ENCODE measurements at places on chromosomes 12 and 14.
A peak's percentile ranks its signal among the peaks of the same experiment; 100 is the strongest.

GRCh38 chr12:132277374-132277941 lies 51.9 kb downstream of the GALNT9 start:
- DNase-seq: peak; percentile 6

GRCh38 chr12:7144414-7145120 lies 14.4 kb downstream of the CLSTN3 start:
- DNase-seq: peak; percentile 83

- peak; percentile 84 for DNase-seq
These were observed 96.1 kb downstream of the PPHLN1 start for GRCh38 chr12:42421844-42422779.

GRCh38 chr12:77795699-77796098 lies 35.0 kb upstream of the NAV3 start:
- peak; percentile 29 for DNase-seq

DNA sequence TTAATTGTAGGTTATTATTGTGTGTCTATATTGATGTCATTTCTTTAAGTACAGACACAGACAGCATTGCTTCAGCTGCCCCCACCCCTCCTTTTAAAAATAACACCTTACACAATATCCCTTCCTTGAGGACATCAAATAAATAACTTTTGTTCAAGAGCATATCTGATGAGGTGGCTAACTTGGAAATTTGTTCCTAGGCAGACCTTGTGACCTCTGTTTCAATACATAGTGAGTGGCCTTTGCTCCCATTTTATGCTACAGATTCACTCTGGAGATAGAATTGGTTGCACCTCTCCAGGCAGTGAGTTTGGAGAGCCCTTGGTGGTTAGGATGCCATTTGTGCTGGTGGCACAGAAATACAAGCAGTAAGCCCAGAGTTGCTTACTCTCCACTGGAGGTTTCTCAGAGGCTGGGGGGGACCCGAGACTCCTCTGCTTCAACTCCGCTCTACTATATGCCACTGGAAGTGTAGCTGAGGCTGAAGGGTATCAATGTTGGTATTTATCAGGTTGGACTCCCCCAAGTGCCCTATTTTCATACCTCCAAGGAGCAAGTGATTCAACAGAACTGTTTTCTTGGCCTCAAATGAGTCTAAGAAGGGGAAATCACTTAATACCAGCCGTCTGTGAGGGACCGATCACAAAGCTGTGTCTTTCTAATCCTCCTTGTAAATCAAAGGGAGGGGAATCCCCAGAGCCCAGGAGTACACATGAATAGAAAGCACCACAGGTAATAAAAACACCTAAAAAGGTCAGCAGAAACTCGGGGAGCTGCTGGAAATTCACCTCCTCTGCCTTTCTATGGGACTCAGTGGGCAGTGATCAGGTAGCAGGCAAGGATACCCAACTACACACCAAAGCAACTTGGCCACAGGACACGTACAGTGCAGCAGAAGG lies 463.1 kb downstream of the RAD51B start:
- DNase-seq: no peak

DNA sequence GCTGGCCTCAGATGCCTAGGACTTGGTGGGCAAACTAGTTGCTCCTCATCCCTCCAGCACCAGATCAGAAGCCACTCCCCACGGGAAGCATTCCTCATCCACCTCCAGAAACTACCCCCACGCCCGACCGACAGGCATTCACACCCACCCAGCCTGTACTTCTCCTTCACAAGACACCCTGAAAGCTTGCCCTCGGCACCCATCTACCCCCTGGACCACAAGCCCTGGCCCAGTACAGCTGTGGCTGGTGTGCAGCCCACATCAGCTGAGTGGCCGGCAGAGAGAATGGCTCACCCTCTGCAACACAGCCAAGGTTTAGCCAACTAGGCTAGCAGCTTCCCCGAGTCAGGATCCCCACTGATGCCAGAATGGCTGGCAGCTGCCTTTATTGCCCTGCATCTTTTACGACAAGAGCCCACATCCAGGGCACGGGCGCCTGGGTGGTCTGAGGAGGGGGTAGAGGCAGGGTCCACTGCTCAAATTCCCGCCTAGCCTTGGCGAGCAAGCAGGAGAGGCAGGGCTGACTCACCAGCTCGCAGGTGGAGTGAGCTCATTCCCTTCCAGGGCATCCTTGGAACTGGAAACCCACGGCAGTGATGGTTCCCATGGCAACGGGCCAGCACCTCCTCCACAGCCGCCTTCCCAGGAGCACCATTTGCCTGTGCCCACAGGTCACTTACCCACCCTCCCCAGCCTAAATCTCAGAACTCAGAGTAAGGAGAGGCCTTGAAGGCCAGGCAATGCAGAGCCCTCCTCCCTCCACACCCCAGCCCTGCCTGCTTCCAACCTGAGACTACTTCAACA lies 17.1 kb downstream of the ACTN1 start:
- DNase-seq: peak; percentile 27

GRCh38 chr12:79233341-79233781 lies 368.8 kb downstream of the SYT1 start:
- DNase-seq: no peak

DNA sequence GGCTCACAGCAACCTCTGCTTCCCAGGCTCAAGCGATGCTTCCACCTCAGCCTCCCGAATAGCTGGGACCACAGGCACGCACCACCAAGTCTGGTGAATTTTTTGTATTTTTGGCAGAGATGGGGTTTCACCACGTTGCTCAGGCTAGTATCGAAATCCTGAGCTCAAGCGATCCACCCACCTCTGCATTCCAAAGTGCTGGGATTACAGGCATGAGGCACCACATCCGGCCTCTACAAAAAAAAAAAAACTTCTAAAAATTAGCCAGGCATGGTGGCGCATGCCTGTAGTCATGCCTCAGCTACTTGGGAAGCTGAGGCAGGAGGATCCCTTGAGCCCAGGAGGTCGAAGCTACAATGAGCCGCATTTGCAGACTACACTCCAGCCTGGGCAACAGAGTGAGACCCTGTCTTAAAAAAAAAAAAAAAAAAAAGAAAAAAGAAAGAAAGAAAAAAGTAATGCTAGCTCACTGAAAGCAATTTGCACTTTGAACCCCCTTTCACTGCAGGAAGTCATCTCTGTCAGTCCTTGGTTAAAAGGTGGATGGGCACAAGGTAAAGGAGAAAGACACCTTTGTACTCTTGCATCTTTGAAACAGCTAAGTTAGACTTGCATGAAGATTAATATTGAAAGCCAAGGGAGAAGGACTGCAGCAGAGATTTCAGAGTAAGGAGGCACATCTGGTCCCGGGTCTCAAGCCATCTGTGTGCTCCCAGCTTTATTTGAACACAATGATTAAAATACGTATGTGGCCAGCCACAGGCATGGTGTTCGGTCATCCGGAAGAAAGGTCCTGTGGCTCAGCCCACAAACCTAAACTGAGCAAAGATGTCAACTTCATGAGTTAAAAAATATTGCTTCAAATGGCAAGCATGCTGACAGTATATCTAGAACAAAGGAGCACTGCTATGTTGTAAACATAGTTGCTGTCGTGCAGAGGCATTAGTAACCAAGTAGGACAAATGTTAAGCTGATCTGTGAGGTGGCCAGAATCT lies 103.8 kb upstream of the HMGA2 start:
- DNase-seq: peak; percentile 56

DNA sequence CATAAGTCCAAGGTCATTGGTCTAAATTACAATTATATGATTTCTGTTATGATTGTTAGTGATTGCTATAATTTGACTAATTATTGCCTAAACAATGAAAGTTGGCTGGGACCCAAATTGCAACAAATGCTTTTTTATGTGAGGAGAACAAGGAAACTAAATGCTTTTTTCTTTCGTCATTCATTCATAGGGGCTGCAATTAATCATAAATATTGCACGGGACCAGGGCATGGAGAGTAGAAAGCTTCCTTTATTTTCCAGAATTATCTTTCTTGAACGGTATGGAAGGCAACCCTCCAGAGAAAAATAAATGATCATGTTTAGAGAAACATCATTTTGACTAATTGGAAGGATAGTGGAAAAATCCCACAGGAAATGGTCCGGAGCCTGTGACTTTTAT lies 32.6 kb upstream of the ARHGAP5 start:
- DNase-seq: no peak

- no peak for DNase-seq
These were observed 163.6 kb upstream of the BMP4 start for GRCh38 chr14:54120260-54120659.

GRCh38 chr12:83102499-83102898 lies 415.8 kb downstream of the TMTC2 start:
- DNase-seq: peak; percentile 30

GRCh38 chr12:104348283-104348993 lies 44.9 kb downstream of the EID3 start:
- DNase-seq: no peak

DNA sequence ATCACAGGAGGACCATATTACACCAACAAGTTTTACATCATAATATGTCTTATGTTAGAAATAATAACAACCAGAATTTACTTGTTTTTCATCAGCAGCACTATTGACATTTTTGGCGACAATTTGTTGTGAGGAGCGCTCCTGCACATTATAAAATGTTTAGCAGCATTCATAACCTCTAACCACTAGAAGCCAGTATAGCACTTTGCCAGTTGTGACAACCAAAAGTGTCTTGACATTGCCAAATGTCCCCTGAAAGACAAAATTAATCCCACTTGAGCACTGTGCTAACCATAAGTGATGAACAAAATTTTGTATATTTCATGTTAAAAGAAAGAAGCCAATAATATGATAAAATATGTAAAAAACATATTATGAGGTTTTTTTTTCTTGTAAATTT lies 356.9 kb upstream of the LMO3 start:
- DNase-seq: no peak

GRCh38 chr12:18421867-18422266 lies 160.5 kb downstream of the PIK3C2G start:
- peak; percentile 49 for DNase-seq

DNA sequence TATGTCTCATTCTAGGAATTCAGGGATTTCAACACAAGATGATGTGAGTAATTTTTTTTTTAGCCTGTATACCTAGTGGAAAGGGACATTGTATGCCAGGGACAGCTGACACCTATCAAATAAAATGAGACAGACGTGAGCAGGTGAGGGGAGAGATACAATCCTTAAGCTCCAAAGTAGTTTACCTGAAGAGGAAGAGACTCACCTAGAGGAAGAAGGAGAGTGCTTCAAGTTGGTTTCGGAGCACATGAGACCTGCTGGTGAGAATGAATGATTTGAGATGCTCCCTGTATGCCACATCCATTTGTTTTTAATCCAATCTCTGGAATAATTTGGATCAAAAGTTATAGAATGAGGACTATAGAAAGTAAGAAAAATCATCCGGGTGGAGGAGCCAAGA lies 915.4 kb upstream of the FBXO33 start:
- DNase-seq: no peak

- DNase-seq: peak; percentile 81
These were observed 19.1 kb downstream of the BBOF1 start for GRCh38 chr14:74038020-74038859.

DNA sequence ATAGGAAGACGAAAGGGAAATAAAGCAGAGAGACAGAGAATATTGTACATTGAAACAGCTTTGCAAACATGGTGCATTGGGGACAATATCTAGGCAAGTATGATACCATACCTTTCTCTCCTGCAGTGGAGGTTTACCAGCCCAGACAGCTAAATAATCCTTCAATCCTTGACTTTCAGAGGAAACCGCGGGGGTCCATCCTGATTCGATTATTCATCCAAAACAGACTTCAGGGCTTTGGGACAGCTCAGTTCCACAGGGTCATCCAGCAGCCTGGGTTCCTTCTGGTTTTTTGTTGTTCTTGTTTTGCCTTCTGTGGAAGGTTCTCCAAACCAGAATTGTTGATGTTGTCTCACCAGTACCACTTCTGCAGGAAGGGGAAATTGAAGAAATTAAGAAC lies 81.5 kb downstream of the LGR5 start:
- DNase-seq: no peak

DNA sequence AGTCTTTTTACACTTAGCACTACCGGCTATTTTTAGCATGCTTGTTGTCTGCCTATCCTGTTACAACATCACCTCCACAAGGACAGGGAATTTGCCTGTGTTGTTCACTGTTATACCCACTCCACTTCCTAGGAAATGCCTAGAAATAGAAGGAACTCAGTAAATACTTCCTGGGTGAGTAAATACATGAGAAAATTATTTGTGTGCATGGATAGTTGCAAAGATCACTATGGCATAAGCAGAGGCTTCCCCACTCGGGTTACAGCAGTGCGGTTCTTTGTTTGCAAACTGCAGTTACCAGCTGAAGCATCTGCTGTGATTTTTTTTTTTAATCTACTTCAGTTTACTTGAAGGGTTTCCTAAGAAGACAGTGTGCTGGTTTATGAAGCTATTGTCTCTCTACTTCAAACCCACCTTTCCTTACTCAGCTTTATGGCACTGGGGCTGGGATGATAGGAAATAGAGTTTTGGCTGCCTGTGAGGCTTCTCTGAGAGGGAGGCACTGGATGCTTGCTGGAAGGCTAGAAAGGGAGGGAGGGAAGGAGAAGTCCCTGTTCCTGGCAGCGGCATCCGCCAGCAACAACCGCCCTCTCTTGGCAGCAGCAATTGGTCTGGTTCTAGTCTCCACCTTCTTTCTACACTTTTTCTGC lies 29.0 kb downstream of the PDE6H start:
- DNase-seq: peak; percentile 9

- no peak for DNase-seq
These were observed 69.9 kb downstream of the SDR9C7 start for GRCh38 chr12:56864318-56864717.

DNA sequence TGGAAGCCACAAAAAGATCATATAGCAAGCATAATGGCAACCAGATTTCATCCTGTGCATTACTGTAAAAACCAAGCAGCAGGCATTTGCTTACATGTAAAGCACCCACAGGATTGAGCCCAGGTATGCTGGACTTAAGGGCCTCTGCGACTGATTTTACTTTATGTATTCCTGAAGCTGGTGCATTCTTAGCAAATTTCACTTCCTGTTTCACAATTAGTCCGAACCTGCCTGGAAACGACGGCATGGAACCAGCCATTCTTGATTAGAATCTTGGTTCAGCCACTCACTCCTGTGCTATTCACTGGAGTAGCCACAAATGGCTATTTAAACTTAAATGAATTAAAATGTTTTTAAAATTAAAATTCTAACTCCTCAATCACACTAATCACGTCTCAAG lies 239.2 kb downstream of the NUAK1 start:
- no peak for DNase-seq

DNA sequence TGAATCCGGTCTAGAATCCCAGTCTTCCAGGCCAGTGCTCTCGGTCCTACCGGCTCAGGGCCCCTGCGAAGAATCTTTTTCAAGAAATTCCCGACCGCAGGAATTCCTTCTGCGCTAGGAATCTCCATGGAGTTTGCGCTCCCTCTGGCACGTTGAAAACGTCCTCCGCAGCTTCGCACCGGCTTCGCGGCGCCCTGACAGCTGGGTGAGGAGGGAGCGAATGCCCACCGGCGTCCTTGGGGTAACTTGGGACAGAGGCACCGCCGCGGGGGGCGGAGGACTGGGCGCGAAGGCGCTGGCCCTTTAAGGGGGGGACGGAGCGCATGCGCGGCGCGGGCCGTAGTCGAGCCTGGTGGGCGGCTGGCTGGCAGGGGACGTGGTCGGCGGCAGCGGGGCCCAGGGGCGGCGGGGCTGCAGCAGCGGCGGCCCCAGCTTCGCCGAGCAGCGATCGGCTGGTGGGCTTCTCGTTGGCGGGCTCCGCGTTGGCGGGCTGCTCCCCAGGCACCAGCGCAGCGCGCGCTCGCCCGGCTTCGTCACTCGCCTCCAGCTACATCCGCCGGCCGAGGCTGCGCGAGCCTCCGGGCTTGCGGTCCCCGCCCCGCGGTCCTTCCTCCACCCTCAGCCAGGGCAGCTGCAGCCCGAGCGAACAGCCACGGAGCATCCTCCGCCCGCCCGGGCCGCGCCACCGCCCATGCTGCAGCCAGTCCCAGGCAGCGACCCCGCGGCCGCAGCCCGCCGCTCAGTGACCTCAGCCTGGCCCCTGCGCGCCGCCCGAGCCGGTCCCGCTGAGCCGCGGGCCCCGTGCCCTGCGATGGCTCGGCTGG lies at the start of gene VASH1:
TSS of gene VASH1 (plus strand) at position 333 of the 824 bp plus-strand sequence. CDS start 1,354 bp downstream, outside the sequence.
- peak; percentile 76 for DNase-seq

All from adipocyte (in vitro differentiated cells).